ENCODE measurements at places on chromosomes 7 and 10. TPM values are rescaled to one million over a fixed set of nuclear protein-coding genes. Genes with fewer than 3 reads are reported as not detected.

The DMTF1 gene
- 48.8 TPM for total RNA-seq

The PGAM2 gene
- total RNA-seq = 0.58 TPM

The CNPY1 gene
- total RNA-seq = not detected

The XRCC2 gene
- 1.3 TPM for total RNA-seq

The ABCC2 gene
- total RNA-seq = 0.64 TPM

The FBXO24 gene
- 0.34 TPM for total RNA-seq

The PYROXD2 gene
- total RNA-seq = 6.0 TPM

The CFAP46 gene
- 0.37 TPM for total RNA-seq

The PPP1R9A gene
- total RNA-seq = 24.5 TPM

The FANK1 gene
- 7.1 TPM for total RNA-seq

The ACHE gene
- total RNA-seq = 29.2 TPM

The GALNT17 gene
- 2.8 TPM for total RNA-seq

The LRRD1 gene
- not detected for total RNA-seq

The ZNF479 gene
- not detected for total RNA-seq

The HOXA9 gene
- 18.0 TPM for total RNA-seq

The RGR gene
- not detected for total RNA-seq

The GPER1 gene
- total RNA-seq = 7.2 TPM

The SMARCD3 gene
- total RNA-seq = 9.8 TPM

The NME8 gene
- total RNA-seq = not detected

The H2BK1 gene
- total RNA-seq = not detected

The SH2D4B gene
- not detected for total RNA-seq

The TMEM72 gene
- 33.1 TPM for total RNA-seq

The PNLIPRP2 gene
- total RNA-seq = 10.7 TPM

The PITX3 gene
- not detected for total RNA-seq

The LAMB4 gene
- total RNA-seq = 0.42 TPM

The MYL10 gene
- not detected for total RNA-seq

The MUC12 gene
- total RNA-seq = 428 TPM

The FAM25C gene
- not detected for total RNA-seq

The ITGA8 gene
- total RNA-seq = 2.6 TPM

The CPXM2 gene
- total RNA-seq = 11.6 TPM

The LDB3 gene
- 0.31 TPM for total RNA-seq

The DNA2 gene
- 6.7 TPM for total RNA-seq

The WDR37 gene
- 20.0 TPM for total RNA-seq

The NXPH1 gene
- not detected for total RNA-seq

The SEC61G gene
- 114 TPM for total RNA-seq

The LMOD2 gene
- not detected for total RNA-seq

The TAS2R41 gene
- total RNA-seq = not detected

The ADARB2 gene
- total RNA-seq = 0.21 TPM

The CYP3A4 gene
- 4.9 TPM for total RNA-seq

The ATP5F1C gene
- total RNA-seq = 463 TPM
